ENCODE measurements at places on chromosomes 1 and 21. TPM values are rescaled to one million over a fixed set of nuclear protein-coding genes. Genes with fewer than 3 reads are reported as not detected.

Gene EXOC8
- 37.1 TPM for total RNA-seq

Gene VHLL
- total RNA-seq, result not detected

- no peak for DNase-seq
- H3K36me3 ChIP-seq, result no peaks in the 10 kb centered on the region
- no peaks in the 10 kb centered on the region for H3K27me3 ChIP-seq
- no peak overlapping the region for H3K27ac ChIP-seq
Observed at GRCh38 chr1:214010197-214010573, 22.4 kb downstream of the PROX1 start.

DNA sequence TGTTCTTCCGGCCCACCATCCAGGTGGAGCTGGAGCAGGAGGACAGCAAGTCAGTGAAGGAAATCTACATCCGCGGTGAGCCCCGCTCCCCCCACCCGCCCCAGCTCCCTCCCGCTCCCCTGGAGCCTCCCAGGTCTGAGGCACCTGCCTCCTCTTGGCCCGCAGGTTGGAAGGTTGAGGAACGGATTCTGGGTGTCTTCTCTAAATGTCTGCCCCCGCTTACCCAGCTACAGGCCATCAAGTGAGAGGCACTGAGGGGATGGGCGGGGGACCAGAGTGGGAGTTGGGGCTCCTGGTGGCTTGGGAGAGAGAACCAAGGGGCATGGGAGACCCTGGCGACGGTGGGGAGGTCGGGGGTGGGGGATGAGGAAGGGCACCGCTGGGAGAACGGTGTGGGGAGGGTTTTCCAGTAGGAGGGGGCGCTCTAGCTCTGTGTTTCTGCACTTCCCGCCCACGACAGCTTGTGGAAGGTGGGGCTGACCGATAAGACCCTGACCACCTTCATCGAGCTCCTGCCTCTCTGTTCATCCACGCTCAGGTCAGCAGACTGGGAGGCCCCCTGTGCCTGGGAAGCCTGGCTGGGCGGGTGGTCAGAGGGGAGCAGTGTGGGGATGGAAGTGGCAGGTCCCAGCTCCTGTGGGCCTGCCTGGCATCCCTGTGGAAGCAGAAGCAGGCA is 4.2 kb downstream of the LRRC71 start:
- no peak overlapping the region for H3K4me3 ChIP-seq
- H3K4me1 ChIP-seq, result peaks cover 22% of the 10 kb centered on the region
- H3K27me3 ChIP-seq, result peaks cover 47% of the 10 kb centered on the region
- no peak for DNase-seq

- DNase-seq, result peak; percentile 32
- no peaks in the 10 kb centered on the region for H3K36me3 ChIP-seq
- no peaks in the 10 kb centered on the region for H3K27me3 ChIP-seq
- no peak overlapping the region for H3K4me3 ChIP-seq
- no peaks in the 10 kb centered on the region for H3K4me1 ChIP-seq
- H3K27ac ChIP-seq, result no peak overlapping the region
Observed at GRCh38 chr1:182120411-182121258, 59.1 kb upstream of the ZNF648 start.

- H3K4me3 ChIP-seq, result no peak overlapping the region
- H3K27me3 ChIP-seq, result no peaks in the 10 kb centered on the region
- H3K4me1 ChIP-seq, result no peaks in the 10 kb centered on the region
- DNase-seq, result no peak
- H3K27ac ChIP-seq, result no peak overlapping the region
Observed at GRCh38 chr1:33228935-33229487, 27.3 kb upstream of the ZNF362 start.

Data from natural killer cell (primary cell).